Stimulated activated CD8-positive, alpha-beta memory T cell treated with anti-CD3 and anti-CD28 coated beads, Interleukin-12 subunit alpha, Interleukin-12 subunit beta, amount 100 ng/mL, for 4 hours (primary cell): ENCODE measurements at places on chromosomes 2 and 18.

- DNase-seq = no peak
Measured at GRCh38 chr18:70421471-70422390, 132.9 kb downstream of the SOCS6 start.

- no peak for DNase-seq
Measured at GRCh38 chr2:113010088-113010487, 4.8 kb downstream of the IL36A start.

GRCh38 chr2:26660363-26660962, 19.3 kb upstream of the CIB4 start:
- DNase-seq = no peak

DNA sequence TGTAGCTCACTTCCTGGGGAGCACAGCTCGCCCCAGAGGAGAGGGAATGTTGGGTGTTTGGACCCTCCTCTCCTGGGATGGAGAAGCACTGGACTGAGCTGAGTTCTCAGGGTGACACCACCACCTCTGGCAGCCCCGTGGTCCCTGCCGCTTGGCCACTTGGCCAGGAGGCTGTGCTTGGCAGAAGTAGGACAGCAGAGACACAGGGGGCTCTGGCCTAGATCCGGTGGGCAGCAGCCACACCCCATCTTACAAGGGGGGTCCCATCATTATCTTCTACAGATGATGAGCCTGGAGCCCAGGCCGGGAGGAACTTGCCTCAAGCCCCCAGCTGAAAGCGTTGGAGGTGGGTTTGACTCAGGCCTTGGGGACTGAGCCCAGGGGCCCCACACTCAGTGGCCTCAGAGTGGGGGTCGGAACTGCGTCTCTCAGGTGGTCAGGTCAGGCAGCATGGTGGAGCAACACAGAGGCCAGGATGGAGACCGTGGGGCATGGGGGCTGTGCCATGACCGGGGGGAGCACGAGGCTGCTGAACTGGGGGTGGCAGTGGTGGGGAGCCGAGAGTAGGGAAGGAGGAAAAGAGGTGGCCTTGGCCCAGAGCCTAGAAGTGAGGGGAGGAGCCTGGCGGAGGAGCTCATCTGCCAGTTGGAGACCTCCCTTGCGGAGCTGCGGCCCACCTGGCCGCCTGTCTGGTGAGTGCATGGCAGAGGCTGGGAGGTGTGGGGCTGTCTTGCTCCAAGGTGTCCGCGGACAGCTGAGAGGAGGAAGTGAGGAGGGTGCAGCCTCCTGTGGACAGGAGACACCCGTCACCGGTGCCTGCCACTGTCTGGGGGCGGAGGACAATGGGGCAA, 63.6 kb upstream of the HDAC4 start:
- DNase-seq = no peak

GRCh38 chr18:677145-677544, 19.7 kb downstream of the TYMS start:
- DNase-seq = no peak

- DNase-seq = no peak
Measured at GRCh38 chr2:121196132-121196848, 88.7 kb downstream of the TFCP2L1 start.

DNA sequence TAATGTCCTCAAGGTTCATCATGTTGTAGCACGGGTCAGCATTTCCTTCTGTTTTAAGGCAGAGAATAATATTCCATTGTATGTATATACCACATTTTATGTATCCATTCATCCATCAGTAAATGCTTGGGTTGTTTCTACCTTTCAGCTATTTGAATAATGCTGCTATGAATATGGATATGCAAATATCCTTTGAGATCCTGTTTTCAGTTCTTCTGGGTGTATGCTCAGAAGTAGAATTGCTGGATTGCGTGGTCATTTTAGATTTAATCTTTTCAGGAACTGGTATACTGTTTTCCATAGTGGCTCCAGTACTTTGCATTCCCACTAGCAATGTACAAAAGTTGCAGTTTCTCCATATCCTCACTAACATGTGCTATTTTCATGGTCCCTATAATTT, 13.4 kb upstream of the ASB1 start:
- no peak for DNase-seq

GRCh38 chr2:54593249-54593648, 130.2 kb upstream of the EML6 start:
- no peak for DNase-seq

DNA sequence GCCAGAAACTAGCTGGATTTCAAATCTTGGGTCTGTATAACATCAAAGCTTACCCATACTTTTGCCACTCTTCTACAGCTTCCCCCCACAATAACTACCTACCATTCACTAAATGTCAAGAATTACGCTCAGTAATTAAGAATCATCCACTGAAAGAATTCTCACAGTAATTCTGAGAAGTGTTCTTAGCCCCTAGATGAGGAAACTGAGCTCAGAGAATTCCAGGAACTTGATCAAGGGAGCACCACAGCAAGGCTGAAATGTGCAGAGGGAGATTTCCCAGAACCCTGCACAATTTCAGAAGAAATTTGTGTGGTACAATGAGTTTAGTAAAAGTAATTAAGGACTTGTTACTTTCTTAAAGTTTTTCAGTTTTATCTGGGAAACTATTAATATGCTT, 194.5 kb upstream of the STK17B start:
- no peak for DNase-seq

- DNase-seq = no peak
Measured at GRCh38 chr2:26395394-26395793, 6.3 kb upstream of the DRC1 start.

DNA sequence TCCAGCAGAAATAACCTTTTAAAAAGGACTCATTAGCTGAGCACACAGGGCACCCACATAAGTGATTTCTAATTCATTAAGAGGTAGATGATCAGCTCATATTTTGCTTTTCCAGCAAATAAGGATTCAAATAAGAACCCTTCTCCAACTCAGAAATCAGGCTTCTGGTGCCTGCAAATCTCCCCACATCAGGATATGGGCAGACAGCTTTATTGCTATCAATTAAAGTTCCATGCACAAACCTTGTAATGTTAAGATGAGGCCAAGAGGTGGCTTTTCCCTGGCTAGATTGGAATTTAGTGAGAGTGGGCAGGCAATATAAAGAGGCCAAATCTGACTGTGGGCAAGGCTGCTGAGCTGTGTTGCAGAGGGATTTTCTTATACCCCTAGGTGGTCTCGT, 193.6 kb downstream of the SH3RF3 start:
- no peak for DNase-seq

DNA sequence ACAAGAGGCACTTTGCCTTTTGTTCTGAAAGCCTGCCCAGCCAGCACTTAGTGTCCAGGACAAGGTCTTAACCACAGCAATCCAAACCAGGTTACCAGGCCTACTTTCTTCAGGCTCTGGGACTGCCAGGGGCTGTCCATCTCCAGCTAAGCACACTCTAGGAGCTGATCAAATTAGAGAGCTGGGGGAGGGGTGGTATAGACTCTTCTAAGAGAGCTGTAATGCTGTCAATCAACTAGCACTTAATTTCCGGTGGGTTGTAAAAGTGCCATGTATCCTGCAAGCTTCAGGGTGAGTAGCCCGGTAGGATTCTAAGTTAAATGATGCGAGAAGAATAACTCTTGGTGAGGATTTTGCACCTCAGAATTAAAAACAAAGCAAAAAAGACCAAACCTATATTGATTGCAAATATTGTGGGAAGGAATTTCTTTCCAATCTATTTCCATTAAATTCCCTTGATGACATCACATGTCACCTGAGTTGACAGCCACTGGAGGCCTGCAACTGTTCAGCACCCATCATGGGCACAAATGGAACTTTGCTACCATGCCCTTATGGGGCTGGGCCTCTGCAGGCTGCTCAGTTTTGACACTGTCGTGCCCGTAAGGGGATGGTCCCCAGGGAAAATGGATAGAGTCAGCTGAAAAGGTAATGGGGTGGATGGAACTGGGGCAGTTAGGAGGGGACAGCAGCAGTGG, 8.7 kb upstream of the COX7A2L start:
- no peak for DNase-seq

DNA sequence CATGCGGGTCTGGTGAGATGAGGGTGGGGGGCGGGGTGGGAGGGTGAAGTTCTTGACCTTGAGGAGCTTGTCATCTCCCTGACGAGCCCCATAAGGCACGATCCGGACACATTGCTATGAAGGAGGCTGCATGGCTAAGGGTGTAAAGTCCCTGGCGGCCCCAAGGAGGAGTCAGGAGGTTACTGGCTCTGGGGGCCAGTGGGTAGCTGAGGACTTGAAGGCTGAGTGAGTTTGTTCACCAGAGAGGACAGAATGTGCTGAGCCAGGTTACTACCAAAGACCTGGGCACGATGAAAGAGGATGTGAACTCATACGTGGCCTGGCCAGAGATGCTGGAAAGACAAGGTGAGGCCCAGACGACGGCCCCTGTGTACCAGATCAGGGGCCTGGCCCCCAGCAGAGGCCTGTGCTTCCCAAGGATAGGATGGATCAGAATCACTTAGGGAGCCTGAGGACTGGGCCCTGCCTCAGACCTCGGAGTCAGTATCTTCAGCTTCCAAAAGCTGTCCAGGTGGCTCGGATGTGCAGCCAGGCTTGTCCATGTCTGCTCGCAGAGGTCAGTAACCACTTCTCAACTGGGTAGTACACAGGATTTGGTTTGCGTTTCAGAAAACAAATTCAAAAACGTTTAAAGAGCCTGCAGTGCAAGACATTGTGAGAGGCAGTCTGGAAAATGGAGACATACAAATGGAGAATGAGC, 110.9 kb downstream of the RNF144A start:
- no peak for DNase-seq

DNA sequence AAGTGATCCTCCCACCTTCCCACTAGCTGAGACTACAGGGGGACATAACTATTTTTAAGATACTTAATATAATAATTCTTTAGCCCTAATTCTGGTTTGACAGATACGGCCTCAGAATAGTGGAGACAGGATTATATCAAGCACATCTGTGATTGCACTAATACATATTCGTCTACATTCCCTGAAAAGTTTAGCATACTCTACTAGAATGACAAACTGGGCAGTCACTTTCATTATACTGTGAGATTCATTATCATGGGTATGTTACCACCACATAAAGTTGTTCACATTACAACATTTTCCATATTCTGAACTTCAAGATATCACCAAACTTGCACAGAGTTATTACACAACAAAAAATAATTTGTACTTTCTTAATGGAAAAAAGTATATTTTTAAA, 11.0 kb downstream of the FAM210A start:
- no peak for DNase-seq

DNA sequence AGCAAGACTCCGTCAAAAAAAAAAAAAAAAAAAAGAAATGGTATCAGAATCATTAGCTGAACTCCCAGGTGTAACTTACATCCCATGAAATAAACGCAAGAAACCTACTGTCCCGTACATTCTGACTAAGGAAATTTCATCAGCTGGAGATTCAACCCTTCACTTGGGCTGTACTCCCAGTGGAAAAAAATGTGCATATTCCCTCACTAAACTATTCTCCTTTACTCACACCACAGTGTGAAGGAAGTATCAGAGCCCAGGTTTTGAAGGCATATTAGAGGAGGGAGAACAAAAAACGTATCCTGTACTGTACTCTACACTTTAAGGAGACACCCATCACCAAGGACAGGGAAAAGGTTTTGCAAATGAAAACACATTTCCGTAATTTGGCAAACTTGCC, 64.3 kb downstream of the DNER start:
- no peak for DNase-seq

- DNase-seq = no peak
Measured at GRCh38 chr2:42974169-42974720, 181.9 kb upstream of the HAAO start.

DNA sequence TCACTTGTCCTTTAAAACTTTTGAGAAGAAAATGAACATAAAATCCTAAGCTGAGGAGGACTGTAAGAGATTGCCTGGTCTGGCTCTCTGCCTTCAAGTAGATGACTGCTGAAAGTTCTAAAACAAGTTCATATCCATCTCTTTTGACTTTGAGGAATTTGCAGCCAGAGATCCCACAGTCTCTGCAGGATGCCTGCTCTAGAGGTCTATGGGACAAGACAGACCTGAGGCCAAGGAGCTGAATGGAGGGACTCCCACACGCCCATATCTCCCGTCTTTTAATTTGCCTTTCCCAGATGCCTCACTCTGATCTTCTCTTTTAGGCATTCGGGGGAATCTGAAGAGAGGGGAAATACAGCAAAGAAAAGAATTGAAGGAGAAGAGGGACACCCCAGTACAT, 255.9 kb upstream of the RASGRP3 start:
- DNase-seq = no peak

- no peak for DNase-seq
Measured at GRCh38 chr18:47601581-47602272, 328.7 kb downstream of the SMAD2 start.

DNA sequence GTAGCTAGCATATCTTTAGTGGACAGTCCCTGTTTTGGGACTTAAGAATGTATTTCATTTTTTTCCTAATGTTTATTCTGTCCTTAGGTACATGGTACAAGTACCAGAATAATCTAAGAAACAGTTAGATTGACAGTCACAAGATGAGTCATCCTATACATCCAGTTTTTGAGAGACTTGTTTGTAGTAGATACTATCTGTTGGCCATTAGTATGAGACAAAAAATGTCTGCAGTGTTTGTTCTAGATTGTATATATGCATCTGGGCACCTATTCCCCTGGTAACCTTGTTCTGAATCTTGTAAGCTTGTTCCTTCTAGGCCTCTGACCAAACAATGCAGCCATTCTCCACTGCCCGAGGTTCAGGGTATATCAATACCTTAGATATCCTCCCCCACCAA, 1343.5 kb downstream of the SUCLG1 start:
- no peak for DNase-seq
